Stimulated activated CD4-positive, alpha-beta T cell treated with anti-CD3 and anti-CD28 coated beads, Interleukin-1b, Interleukin-23, amount 100 ng/mL, for 1 hour (primary cell): ENCODE measurements at places on chromosomes 1 and 21.

GRCh38 chr1:15430787-15431570, 7.3 kb upstream of the CTRC start:
- DNase-seq, result peak; percentile 44

DNA sequence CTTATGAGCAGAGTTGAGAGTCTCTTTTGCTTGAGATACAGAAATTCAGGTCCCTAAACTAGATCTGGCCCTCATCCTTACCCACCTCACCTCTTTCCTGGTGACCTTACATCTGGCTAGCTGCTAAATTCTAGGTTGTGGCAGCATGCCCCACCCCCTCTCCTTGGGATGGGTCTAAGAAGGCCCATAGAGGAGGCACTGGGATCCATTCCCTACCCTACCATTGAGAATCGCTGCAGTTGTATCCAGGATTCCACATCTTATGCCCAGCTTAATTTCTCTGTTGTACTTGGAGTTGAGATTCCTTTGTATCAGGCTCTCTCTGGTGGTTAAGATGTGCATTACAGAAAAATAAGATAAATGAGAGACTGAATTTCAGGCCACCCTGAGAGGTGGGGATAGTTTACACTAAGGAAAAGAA, 9.5 kb upstream of the TMEM39B start:
- no peak for DNase-seq

- no peak for DNase-seq
Observed at GRCh38 chr21:38042246-38042645, 126.0 kb upstream of the KCNJ6 start.

GRCh38 chr1:17244821-17245740, 3.8 kb upstream of the PADI3 start:
- no peak for DNase-seq

DNA sequence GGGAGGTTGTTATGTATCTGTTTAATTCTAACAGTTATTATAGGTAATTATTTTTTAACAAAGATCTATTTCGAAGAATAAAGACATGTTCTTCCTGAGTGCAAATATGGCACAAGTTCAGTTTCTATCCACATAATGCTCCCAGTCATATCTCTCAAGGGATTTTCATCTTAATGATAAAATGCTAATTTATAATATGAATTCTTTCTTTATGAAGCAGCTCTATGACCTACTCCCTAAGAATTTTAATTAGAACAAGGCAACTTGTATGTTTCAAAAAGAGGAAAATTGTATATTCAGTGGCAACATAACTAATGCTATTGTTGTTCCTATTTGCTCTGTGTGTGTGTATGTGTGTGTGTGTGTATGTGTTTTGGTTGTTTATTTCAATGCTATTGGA, 1222.1 kb upstream of the NCAM2 start:
- DNase-seq, result no peak

- no peak for DNase-seq
Observed at GRCh38 chr1:203968761-203969160, 104.2 kb upstream of the SOX13 start.

GRCh38 chr1:82969340-82969739, 1029.6 kb downstream of the TTLL7 start:
- no peak for DNase-seq

GRCh38 chr1:161076410-161076809, 6.7 kb upstream of the ARHGAP30 start:
- DNase-seq, result no peak

- DNase-seq, result no peak
Observed at GRCh38 chr1:65904681-65905083, 112.0 kb downstream of the PDE4B start.

- no peak for DNase-seq
Observed at GRCh38 chr1:109805486-109806165, 41.9 kb upstream of the EPS8L3 start.

DNA sequence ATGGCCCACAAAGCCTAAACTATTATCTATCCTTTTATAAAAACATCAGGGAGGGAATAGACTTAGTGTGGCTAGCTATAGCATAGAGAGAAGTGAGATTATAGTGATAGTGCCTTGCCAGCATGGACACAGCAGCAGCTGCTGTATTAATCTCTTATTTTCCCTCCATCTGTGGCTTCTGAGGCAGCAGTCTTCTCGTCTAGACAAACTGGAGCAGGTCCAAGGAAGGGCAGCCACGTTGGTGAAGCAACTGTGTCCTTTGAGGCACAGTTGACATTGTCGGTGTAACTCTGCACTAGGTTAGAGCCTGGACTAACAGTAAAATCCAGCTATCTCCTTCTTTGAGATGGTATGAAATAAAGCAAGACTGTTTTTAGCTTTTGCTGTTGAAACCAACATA, 131.3 kb downstream of the CACHD1 start:
- no peak for DNase-seq

- DNase-seq, result no peak
Observed at GRCh38 chr21:29187944-29188343, 57.5 kb downstream of the MAP3K7CL start.

DNA sequence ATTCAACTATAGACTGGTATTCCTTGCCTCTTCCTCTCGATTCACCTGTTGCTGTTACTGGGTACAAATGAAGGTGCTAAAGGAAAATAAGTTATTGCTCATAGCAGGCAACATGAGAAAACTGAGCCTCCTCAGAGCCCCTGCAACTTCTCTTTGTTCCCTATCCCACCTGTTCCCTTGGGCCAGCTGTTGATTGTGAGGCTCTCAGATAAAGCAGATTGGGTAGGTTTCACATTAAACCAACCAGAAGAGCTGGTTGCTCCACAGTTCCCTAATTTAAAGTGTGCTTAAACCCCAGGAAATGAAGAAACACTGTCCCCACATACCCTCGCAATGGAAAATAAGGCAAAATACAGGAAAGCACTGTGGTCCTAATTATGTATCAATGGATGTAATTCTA, 4.8 kb downstream of the DEDD start:
- no peak for DNase-seq

- DNase-seq, result no peak
Observed at GRCh38 chr1:96524100-96524499, 197.5 kb upstream of the PTBP2 start.

- no peak for DNase-seq
Observed at GRCh38 chr1:168335500-168335899, 54.8 kb downstream of the TBX19 start.

DNA sequence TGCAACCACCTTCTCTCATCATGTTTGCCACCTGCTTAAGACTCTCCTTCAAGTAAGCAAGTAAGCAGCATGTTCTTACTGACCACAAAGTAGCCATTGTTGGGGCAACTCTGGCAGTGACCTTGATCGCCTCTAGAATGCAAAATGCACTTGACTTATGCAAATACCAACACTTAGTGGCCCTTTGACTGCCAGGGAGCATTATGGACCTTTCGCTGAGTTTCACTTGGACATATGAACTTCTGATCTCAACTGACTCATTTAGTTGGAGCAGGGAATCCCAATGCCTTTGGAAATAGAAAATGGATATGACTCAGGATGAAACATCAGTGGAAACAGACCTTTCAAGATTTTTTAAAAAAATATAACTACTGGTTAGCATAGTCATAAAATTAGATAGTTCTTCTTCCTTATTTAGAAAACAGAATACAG, 6.1 kb upstream of the PLA2G5 start:
- no peak for DNase-seq

GRCh38 chr1:199089393-199090122, 450.7 kb downstream of the PTPRC start:
- DNase-seq, result no peak

DNA sequence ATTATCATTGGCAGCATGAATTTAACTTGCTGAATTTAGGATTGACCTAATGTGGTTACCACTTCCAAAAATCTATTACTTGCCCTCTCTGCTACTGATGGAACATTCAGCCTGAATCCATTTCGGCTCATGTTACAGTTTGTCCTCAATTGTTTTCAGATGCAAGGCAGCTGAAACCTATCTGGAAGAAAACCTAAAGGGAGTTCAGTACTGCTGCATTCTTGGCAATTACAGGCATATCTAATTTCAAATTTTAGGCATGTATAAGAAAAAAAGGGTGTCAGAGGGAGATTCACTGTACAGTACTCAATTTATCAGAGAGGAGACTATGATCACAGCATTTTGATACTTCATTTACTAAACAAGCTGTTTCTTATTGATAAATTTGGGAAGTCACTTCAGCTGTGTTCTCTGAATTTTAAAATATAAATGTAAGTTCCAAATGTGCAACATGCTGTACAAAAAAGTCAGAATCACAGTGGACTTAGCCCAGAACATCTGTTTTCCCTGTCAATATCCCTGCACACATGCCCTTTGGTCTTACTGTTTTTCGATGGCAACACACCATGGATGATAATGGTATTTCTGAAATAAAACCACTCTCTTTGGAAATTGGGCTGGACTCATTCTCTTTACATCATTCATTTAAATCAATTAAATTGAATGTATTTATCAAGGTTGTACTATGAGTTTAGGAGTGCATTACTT, 651.6 kb upstream of the ADGRL4 start:
- no peak for DNase-seq

DNA sequence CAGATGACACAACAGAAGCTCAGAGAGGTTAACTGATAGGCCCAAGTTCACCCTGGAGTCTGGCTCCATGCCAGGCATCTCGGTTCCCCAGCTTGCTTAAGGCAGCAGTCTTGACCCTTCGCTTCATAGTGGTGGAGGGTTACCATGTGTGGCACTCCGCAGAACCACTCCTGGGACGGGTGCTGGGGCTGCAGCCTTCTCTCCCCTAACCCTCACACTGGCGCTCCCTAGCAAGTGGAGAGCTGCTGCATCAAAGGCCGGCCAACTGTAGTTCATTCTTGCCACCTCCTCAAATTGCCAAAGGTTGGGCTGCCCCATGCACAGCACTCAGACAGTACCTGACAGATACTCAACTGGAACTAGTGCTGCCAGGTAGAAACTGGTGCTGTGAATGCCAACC, 70.2 kb upstream of the KCND3 start:
- no peak for DNase-seq

DNA sequence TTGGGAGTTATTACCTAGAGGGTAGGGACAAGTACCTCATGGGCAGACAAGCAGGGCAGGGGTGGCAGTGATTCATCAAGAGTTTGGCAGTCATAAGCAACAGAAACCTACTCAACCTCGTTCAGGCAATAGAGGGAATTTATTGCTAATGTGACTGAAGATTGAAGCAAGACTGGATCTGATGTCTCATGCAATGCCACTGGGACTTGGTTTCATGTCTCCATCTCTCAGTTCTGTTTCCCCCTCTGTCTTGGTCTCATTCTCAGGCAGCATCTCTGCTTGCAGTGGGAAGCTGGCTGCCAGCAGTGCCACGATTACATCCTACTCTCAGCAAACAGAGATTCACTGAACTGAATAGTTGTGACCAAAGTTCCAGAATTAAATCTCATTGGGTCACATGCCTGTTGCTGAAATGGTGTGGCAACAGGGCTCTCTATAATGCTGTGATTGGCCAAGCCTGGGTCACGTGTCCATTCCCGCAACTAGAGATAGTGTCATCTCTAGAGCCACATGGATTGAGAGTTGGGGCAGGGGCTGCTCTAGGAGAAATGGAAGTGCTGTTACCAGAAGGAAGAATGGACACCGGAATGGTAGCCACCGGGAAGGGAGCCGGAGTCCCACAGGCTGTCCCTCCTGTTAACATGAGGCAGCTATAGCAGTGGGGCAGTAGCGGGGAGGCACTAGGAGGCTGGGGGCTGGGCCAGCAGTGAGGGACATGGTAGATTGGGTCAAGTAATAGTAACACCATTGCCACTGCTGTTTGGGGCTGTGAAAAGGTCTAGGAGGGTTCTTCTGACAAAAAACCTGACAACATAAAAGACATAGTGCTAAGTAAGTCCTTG, 3.9 kb upstream of the CDC42 start:
- DNase-seq, result no peak

DNA sequence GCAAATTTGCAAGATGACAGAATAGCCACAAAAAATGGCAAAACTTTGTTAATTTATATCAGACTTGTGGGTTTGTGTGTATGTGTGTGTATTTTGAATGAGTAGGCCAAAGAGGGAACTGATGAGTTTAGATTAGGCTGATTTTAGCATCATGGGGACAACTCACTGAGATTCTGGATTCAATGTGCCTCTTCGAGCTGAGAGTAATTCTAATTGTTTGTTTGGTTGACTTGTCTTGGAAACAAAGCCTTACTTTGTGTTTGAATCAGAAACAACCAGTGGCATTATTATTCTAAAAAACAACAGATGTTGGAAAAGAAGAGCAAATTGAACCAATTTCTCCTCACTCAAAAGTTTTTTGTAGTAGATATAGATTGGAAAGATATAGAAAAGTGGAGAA, 40.5 kb upstream of the C21orf91 start:
- DNase-seq, result no peak

DNA sequence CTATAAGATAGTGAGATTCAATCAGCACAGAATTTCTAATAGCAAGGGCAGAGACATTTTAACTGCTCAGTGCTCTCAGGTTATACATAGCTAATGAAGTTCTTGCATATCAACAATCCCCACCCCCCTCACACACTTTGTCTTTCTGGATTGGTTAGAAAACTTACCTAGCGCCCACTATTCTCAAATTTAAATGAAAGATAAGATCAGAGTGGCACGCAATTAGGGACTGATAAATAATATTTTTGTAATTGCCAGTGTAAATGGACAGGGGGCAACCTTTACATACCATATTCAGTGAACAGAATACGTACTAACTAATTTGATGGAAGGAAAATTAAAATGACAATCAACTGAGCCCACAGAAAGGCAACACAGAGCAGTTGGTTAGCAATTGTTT, 11.7 kb downstream of the SELL start:
- DNase-seq, result no peak

GRCh38 chr1:1374589-1374928, 448 bp downstream of the AURKAIP1 start:
- DNase-seq, result no peak

- no peak for DNase-seq
Observed at GRCh38 chr1:77031106-77031662, 163.9 kb downstream of the ST6GALNAC5 start.

- no peak for DNase-seq
Observed at GRCh38 chr1:218259339-218259738, 25.8 kb upstream of the RRP15 start.

DNA sequence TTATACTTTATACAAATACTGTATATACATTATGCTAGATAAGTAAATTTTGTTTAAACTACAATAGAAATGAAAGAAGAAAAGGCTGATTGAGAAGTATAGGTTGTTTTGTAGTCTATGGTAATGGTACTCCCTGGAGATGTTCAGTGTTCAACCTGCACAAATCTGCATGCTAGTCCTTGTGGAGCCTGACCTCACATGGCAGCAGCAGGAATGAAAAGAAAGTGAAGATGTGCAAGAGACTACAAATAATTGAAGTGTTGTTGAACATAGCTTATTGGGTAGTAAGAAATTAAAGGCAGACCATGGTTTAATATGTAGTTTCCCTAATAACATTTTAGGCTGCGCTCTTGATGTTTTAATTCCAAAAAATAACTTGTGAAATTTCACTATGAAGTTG, 201.2 kb downstream of the TGFB2 start:
- no peak for DNase-seq

GRCh38 chr21:28632755-28633408, 359.8 kb downstream of the LTN1 start:
- DNase-seq, result no peak
